ENCODE measurements at places on chromosomes 3 and 15. TPM values are rescaled to one million over a fixed set of nuclear protein-coding genes. Genes with fewer than 3 reads are reported as not detected.

DNA sequence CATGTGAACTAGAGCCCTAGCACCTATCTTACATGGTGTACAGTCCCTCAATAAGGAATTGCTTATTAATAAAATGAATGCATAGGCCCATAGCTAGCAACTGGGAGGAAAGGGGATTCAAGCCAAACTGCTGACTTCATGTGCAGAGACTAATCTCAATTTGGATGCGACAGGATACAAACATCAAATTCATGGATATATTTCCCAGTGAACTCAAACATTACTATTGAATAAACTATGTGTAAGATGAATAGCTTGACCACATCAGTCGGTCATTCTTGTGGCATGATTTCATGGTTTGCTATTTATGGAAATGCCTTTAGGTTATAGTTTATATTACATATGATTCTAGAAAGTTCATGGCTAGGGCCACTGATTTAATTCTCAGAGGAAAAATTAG is 268.6 kb upstream of the SLITRK3 start:
- no peaks in the 10 kb centered on the region for H3K27me3 ChIP-seq
- no peaks in the 10 kb centered on the region for H3K4me1 ChIP-seq
- no peak for DNase-seq
- no peak overlapping the region for H3K27ac ChIP-seq

GRCh38 chr3:100245136-100245535 is 15.7 kb upstream of the TBC1D23 start:
- no peaks in the 10 kb centered on the region for H3K4me1 ChIP-seq
- DNase-seq, result no peak

GRCh38 chr3:70040386-70040785 is 40.9 kb downstream of the SAMMSON start:
- H3K27ac ChIP-seq, result no peak overlapping the region
- no peaks in the 10 kb centered on the region for H3K27me3 ChIP-seq
- no peaks in the 10 kb centered on the region for H3K36me3 ChIP-seq
- no peak for DNase-seq
- H3K4me3 ChIP-seq, result no peak overlapping the region

The CTDSPL gene
- polyA plus RNA-seq, result 0.33 TPM

The GOLGA6L7 gene
- polyA plus RNA-seq, result not detected

GRCh38 chr3:52029535-52029934 is 26.8 kb downstream of the DUSP7 start:
- no peaks in the 10 kb centered on the region for H3K27me3 ChIP-seq
- DNase-seq, result no peak
- no peaks in the 10 kb centered on the region for H3K36me3 ChIP-seq
- no peak overlapping the region for H3K27ac ChIP-seq

- peaks cover 57% of the 10 kb centered on the region for H3K4me1 ChIP-seq
- H3K36me3 ChIP-seq, result no peaks in the 10 kb centered on the region
- no peak overlapping the region for H3K4me3 ChIP-seq
- H3K27me3 ChIP-seq, result no peaks in the 10 kb centered on the region
- H3K27ac ChIP-seq, result peak overlapping the region; percentile 59
Observed at GRCh38 chr3:46395766-46396530, 10.9 kb downstream of the CCR5AS start.

DNA sequence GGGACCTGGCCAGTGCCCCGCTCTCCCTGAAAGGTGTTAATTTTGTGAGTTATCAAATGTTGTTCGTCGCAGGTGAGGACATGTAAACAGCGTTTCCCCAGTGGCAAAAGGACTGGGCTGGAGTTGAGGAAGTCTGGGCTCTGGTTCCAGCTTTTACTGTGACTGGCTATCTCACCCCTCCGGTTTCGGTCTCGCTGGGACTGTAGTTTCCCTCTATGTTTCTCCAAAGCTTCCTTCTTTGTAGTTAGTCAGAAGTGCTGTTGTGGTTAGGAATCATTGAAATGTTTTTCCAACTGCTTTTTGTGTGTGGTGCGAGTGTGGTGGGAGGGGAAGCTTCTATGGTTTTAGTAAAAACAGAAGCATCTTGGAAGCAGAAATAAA is 990 bp upstream of the CLDN1 start:
- peaks cover 18% of the 10 kb centered on the region for H3K27me3 ChIP-seq
- H3K4me1 ChIP-seq, result peaks cover 17% of the 10 kb centered on the region
- H3K4me3 ChIP-seq, result no peak overlapping the region
- no peak overlapping the region for H3K27ac ChIP-seq
- no peaks in the 10 kb centered on the region for H3K36me3 ChIP-seq
- peak; percentile 8 for DNase-seq

GRCh38 chr3:195219351-195220230 is 51.4 kb downstream of the XXYLT1 start:
- H3K36me3 ChIP-seq, result peaks cover 7% of the 10 kb centered on the region
- H3K4me1 ChIP-seq, result no peaks in the 10 kb centered on the region
- no peak overlapping the region for H3K27ac ChIP-seq
- no peaks in the 10 kb centered on the region for H3K27me3 ChIP-seq

The GUCA1C gene
- polyA plus RNA-seq, result not detected

The DLG1 gene
- 6.5 TPM for polyA plus RNA-seq

DNA sequence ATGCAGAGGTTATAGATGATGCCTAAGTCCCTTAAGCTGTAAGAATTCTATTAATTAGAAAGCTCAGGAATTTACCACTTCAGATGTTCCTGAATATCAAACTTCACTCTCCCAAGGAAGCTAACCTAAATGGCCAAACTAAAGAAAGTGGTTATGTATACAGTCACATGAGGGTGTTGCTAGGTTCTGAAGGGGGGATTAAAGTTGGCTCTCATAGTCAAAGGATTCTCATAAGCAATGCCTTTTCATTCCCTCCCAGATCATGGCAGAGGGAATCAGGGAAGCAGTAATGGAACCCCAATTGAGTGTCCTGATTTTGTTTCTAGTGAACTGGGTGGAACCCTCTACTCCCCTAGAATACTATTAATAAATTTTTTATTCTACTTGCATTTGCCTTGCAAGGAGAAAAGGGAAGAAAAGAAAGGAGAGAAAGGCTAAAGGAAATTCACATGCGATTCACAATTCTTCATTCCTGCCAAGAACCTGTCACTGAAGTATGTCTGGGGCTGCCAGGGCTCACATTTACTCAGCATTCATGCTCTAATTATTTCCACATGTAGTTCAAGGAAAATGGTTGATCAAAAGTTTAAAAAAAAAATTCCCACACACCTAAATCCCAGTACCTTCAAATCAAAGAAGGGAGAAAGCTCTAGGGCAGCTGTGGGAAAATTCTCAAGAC is 25.1 kb downstream of the FSTL1 start:
- no peak overlapping the region for H3K27ac ChIP-seq
- H3K36me3 ChIP-seq, result no peaks in the 10 kb centered on the region
- H3K27me3 ChIP-seq, result no peaks in the 10 kb centered on the region
- DNase-seq, result no peak

- H3K27ac ChIP-seq, result no peak overlapping the region
- H3K27me3 ChIP-seq, result no peaks in the 10 kb centered on the region
- no peaks in the 10 kb centered on the region for H3K36me3 ChIP-seq
- no peaks in the 10 kb centered on the region for H3K4me1 ChIP-seq
- no peak overlapping the region for H3K4me3 ChIP-seq
Observed at GRCh38 chr3:120831066-120831465, 76.9 kb upstream of the STXBP5L start.

- no peak overlapping the region for H3K4me3 ChIP-seq
- H3K27ac ChIP-seq, result peak overlapping the region; percentile 45
- no peaks in the 10 kb centered on the region for H3K27me3 ChIP-seq
Observed at GRCh38 chr15:69660114-69660513, 207.5 kb downstream of the RPLP1 start.

The AP4E1 gene
- polyA plus RNA-seq, result 4.1 TPM

DNA sequence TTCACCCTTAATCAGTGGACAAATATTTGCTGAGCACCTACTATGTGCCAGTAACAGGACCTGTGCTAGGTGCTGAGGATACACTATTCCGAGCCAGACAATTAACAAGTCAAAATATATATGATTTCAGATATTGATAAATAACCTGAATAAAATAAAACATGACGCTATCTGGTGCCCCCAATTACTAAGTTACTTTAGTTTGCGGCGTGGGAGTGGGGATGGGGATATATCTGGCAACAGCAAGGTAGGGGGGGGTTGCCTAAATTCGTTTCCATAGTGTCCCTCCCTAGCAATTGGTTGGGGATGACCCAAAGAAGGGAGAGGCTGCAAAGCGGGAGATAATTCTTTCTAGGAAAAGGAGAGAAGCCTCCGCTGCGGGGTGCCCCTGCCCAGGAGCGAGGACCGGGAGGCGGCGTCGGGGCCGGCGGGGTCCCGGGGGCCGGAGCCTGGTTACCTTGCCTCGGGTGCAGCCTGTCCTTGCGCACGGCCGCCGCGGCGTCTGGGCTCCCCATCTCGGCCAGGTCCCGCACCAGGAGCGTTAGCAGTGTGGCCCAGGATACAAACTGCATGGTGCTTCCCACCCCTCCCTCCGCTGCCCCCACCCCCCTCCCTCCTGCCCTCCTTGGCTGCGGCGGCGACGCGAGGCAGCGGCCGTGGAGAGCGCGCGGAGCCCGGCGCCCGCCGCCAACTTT is 567 bp downstream of the ADAMTS9 start:
- H3K36me3 ChIP-seq, result no peaks in the 10 kb centered on the region
- DNase-seq, result no peak
- H3K4me1 ChIP-seq, result no peaks in the 10 kb centered on the region

GRCh38 chr3:38960953-38961622 is 90.7 kb downstream of the SCN11A start:
- H3K36me3 ChIP-seq, result no peaks in the 10 kb centered on the region
- DNase-seq, result no peak
- H3K27me3 ChIP-seq, result no peaks in the 10 kb centered on the region
- no peaks in the 10 kb centered on the region for H3K4me1 ChIP-seq
- no peak overlapping the region for H3K27ac ChIP-seq
- H3K4me3 ChIP-seq, result no peak overlapping the region

The WDR49 gene
- polyA plus RNA-seq, result 5.0 TPM

DNA sequence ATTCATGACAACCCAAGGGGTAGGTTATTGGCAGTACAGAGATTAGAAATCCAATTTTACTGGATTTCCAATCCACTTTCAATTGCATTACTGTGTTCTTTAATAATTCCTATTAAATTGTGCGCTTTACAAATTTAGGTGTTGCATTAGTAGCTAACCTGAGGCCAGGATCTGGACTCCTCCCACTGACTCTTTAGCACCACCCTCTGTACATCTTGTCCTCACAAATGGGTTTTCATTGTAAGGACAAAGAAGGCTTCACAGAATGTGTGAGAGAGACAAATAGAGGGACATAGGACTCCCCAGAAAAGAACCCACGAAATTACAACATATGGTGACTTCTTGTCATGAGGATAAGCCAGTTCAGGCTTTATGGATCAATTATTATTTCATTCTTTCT is 643.1 kb upstream of the NAALADL2 start:
- DNase-seq, result no peak
- no peaks in the 10 kb centered on the region for H3K36me3 ChIP-seq
- no peak overlapping the region for H3K27ac ChIP-seq
- H3K4me3 ChIP-seq, result no peak overlapping the region
